Activated T-cell treated with anti-CD3 and anti-CD28 coated beads, Interleukin-2, amount 50 U/mL, for 72 hours (primary cell): ENCODE measurements at places on chromosomes 1 and 21.

GRCh38 chr21:26406526-26406925, 166.6 kb downstream of the CYYR1 start:
- DNase-seq: no peak

DNA sequence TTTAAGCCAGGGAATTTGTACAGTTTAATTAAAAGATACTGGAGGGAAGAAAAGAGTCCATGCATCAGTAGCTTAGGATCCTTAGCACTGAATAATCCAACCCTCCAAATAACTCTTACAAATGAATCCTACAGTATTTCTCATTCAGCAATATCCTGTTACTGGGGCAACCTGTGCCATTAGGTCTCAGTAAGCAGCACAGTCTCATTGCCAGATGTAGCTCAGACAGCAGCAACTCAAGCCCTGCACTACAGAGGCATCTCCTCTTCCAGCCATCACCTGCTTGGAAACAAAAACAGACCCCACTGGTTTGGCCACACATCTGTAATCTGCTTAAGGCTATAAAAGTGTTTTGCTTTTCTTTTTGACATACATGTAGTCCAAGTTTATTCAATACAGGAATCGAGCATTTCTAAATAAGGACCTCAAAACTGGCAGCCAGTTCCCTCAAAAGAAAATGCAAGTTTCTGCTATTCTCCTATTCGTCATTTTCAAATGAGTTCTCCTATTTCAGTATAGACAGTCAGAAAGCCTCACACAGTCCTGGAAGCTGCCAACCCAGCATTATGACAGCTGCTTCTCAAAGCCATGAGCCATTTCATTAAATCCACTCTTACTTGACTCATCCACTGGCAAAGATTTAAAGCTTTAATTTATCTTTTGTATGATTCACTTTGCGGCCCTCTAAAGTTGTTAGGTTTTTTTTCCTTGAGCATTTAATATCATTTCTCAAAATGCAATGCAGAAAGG, 129.0 kb downstream of the APP start:
- DNase-seq: no peak

- no peak for DNase-seq
Observed at GRCh38 chr1:205947024-205947423, 3.8 kb upstream of the SLC26A9 start.

DNA sequence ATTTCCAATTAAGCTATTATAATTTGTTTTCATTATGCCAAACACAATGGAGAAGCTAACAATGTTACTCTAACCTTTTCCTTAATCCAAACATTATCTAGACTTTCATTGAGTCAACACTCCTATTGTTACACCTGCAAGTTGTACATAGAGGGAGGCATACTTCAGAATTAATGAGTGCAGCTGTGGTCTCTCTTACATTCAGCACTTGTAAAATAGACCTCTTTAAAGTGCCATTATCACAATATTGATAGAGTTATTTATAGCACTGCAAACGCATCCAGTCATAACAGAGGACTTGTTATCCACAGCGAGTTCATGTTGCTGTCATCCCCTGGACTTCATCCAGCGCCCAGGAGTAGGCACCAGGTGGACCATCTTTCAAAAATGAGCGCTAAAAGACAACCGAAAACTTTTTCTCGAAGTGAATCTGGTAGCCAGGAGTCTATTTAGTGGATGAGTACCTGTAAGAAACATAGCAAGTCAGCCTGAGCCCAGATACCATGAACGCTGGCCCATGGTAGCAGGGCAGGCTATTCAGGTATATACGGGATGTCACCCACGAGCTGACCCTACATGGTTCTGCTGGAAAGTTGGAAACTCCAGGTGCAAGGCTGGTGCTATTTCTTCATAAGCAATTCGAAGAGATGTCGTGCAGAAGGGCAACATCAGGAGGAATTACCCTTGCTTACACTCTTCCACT, 70.6 kb upstream of the NFIA start:
- DNase-seq: no peak

- no peak for DNase-seq
Observed at GRCh38 chr1:240869071-240869470, 257.1 kb upstream of the GREM2 start.

DNA sequence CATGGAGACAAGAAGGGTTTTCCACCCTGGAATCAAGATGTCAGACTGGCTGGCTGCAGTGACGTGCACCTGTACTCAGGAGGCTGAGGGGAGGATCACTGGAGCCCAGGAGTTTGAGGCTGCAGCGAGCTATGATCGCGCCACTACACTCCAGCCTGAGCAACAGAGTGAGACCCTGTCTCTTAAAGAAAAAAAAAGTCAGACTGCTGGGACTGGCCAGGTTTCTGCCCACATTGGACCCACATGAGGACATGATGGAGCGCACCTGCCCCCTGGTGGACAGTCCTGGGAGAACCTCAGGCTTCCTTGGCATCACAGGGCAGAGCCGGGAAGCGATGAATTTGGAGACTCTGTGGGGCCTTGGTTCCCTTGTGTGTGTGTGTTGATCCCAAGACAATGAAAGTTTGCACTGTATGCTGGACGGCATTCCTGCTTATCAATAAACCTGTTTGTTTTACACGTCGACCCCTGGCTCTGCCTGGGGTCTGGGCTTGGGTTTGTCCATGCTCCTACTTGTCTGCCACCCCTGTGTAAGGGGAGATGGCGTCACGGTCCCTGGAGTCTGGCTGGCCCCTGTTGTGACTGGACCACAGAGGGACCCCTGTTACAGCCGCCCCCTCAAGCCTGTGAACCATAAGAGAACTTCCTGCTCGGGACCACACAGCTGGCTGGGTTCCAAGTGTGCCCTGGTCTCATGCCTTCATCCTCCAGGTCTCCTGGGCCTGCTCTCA, 20.9 kb upstream of the VPS13D start:
- DNase-seq: peak; percentile 90
